ENCODE measurements at places on chromosomes 4 and X. TPM values are rescaled to one million over a fixed set of nuclear protein-coding genes. Genes with fewer than 3 reads are reported as not detected.

GRCh38 chrX:138858951-138859350 lies 147.4 kb upstream of the FGF13 start:
- DNase-seq, result no peak

DNA sequence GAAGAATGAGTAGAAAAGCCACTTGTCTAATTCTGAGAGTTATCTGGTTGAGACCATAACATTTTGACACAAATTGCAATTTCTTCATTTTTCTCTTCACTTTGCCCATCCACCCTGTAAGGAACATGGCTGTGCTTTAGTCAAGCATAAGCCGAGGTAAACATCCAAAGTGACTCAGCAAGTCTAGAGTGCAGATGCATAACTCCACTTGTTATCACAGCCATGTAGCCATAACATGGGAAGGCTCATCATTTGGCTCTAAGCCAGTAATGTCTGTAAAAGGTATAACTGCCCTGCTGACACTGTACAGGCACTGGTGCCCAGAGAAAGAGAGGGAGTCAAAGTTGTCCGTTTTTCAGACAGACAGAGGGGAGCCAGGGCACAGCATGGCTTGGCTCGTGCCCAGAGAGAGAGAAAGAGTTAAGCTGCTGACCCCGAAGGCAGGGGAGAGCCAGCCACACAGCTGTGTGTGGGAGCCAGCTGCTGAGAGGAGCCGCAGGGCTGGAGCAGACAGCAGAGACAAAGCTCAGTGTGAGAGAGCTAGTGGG lies 76.9 kb upstream of the EXOC1L start:
- DNase-seq, result no peak

ASB12 gene
- total RNA-seq, result 0.30 TPM

DNA sequence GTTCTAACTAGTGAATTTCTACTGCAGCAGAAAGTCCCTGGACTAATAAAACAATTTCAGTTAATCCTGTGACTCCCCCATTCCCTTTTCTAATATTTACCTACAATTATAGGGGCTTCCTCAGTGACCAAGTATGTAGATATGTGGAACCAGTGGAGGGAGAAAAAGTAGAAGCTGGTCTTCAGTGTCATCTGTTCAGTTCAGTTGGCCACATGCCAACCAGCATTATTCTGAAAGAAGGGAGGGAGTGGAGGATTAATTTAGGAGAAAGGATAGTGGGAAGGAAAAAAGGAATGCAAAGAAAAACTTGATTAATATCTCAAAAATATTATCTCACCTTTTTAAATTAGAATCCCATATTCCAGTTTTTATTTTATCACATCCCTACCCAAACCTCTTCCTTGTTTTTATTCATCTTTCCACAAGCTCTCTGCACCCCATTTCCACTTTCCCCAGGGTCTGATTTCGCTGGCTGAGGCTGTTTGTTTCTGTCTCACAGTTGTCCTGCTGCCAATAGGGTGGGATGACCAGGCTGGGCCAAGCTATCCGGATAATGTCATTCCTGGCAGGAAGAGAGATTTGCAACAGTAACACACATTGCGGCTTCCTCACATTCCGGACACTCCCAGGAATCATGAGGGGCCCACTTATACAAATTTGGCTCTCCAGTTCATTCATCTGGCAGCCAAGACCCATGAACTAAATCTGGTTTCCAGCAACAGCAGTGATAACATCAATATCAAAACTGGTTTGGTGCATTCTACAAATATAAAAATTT lies 24.6 kb upstream of the ANTXR2 start:
- DNase-seq, result no peak

MAOA gene
- total RNA-seq, result 13.6 TPM

ANAPC10 gene
- total RNA-seq, result 37.0 TPM

SSX2 gene
- not detected for total RNA-seq

DNA sequence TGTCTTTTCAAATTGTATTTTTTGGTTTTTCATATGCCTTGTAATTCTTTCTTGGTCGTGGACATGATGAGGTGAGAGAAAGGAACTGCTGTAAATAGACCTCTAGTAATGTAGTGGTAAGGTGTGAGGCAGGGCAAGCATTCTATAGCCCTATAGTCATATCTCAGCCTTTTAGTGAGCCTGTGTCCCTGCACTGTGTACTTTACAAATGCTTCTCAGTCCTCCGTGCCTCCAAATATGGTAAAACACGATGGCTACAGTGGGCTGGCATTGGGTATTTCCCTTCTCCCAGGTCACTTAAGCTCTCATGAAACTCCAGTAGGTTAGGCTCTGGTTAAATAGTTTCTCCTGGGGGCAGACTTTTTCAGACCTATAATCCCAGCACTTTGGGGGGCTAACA lies 57.9 kb upstream of the PLS3 start:
- DNase-seq, result no peak

DNA sequence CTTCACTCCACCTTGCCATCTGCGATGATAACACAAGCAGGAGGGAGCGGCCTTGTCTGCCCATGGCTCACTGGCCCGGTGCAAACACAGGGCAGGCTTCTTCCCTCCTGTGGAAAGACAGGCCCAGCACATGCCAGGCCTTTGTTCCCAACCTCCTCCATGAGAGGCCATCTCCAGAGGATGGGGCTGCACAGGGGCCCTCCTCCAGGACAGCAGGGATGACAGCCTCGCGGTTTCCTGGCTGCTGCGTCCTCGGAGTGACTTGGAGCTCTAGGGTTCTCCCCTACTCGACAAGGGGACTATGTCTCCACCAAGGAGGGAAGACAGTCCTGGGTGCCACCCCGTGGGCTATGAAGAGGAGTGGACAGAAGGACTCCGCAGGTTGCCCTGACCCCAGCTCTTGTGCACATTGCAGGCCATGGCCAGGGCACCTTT lies 21.8 kb downstream of the RNF212 start:
- no peak for DNase-seq

TMSB4X gene
- 2,806 TPM for total RNA-seq

DNA sequence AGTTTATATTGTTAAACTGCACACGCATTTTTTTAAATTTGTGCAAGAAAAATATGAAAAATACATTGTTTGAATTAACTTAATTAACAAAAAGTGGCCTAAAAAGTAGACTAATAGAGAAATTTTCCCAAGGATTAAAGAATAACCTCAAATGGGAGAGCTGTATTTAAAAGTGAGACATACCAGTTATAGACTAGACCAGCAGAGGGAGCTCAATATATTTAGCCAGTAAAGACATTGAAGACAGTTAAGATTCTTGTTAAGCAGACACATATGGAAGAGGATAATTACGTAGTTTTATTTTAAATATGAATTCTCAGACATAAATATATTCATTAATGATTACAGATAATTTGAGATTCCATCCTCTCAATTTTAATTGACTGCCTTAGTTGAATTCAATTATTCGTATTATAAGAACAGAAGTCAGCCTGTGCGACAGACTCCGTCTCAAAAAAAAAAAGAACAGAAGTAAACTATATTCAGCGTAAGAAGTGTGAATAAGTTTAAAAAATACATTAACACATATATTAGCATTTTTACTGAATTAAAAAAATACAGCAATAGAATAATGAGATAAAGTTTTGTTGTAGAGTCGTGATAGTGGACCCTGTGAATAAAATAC lies 64.8 kb downstream of the GLRA3 start:
- DNase-seq, result peak; percentile 32

- DNase-seq, result no peak
Measured at GRCh38 chr4:88793475-88793874, 95.8 kb upstream of the NAP1L5 start.

GRCh38 chr4:126799416-126799815 lies 833.3 kb upstream of the INTU start:
- DNase-seq, result no peak

SPANXN3 gene
- total RNA-seq, result not detected

DNA sequence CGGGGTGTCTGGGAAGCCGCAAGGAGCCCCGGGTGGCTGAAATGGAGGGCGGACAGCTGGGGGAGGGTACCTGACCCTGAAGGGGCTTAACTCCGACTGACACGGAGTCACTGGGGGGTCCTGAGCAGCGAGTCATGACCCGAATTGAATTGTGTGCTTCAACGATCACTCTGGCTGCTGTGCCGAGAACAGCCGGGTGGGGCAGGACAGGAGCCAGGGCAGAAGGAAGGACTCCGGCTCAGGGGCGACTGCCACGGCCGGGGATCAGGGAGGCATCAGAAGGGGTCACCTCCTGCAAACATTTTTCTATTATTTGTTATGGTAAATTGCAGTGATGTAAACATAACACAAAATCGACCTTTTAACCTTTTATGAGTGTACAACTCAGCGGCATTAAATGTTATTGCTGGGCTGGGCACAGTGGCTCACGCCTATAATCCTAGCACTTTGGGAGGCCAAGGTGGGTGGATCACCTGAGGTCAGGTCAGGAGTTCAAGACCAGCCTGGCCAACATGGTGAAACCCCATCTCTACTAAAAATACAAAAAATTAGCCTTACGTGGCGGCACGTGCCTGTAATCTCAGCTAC lies 21.6 kb downstream of the ZFYVE28 start:
- no peak for DNase-seq

TKTL2 gene
- 0.17 TPM for total RNA-seq

PAGE2 gene
- not detected for total RNA-seq

GRCh38 chr4:169716677-169717076 lies 41.1 kb downstream of the HPF1 start:
- DNase-seq, result no peak

DNA sequence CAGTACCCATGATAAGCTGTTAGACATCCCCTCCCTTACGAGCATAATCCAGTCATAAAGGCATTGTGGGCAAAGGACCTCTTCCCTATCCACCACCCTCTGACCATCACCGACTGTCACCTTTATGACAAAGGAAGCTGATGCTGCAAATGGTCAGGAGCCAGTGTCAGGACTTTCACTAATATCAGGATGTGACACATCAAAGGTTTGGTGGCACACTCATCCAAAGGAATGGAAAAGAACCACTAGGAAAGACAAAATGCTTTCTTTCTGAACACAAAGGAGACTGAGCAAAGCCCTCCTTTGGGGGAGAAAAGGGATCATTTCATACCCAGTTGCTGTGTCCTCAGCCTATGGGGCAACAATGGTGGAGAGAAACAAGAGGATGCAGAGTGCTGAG lies 66.9 kb upstream of the PROM1 start:
- no peak for DNase-seq

IL1RAPL2 gene
- 1.8 TPM for total RNA-seq

GRCh38 chrX:37383313-37383712 lies 34.1 kb downstream of the PRRG1 start:
- DNase-seq, result no peak

DNA sequence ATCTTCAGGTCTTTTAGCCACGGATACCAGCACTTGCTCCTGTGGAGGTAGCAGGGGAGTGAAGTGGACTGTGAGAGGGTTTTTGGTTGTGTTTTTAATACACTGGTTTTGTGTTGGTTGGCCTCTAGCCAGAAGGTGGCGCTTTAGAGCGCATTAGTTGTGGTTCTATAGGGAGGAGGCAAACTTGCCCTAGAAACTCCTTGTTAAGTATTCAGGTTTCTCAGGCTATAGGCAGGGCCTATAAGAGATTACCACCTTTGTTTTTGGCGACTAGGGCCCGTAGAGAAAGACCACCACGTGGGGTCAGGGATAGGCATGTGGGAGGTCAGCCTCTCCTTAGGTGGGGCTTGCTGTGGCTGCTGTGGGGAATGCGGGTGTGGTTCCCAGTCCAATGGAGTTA lies 221.6 kb upstream of the SPANXN4 start:
- DNase-seq, result no peak

GRCh38 chr4:4670869-4671268 lies 129.0 kb upstream of the STX18 start:
- DNase-seq, result no peak

DNA sequence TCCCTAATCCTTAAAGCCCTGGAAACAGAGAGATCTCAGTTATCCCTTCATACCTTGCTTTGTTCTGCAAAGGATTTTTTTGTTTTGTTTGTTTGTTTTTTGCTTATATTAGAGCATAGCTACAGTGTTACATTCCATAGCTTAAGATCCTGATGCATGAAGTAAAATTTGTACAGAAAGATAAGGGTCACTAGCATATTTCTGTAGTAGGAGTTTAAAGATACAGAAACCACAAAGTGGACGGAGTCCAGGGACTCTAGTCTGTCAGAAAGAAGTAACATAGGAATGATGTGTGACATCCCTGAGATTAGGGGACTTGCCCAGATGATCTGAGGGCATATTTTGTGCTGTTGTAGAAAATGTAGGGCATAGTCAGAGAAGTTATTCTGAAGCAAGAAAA lies 151.9 kb upstream of the PLAC1 start:
- DNase-seq, result no peak
